ENCODE measurements at places on chromosomes 16 and 17.

- no peak for DNase-seq
Measured at GRCh38 chr16:84519855-84520254, 15.4 kb upstream of the MEAK7 start.

DNA sequence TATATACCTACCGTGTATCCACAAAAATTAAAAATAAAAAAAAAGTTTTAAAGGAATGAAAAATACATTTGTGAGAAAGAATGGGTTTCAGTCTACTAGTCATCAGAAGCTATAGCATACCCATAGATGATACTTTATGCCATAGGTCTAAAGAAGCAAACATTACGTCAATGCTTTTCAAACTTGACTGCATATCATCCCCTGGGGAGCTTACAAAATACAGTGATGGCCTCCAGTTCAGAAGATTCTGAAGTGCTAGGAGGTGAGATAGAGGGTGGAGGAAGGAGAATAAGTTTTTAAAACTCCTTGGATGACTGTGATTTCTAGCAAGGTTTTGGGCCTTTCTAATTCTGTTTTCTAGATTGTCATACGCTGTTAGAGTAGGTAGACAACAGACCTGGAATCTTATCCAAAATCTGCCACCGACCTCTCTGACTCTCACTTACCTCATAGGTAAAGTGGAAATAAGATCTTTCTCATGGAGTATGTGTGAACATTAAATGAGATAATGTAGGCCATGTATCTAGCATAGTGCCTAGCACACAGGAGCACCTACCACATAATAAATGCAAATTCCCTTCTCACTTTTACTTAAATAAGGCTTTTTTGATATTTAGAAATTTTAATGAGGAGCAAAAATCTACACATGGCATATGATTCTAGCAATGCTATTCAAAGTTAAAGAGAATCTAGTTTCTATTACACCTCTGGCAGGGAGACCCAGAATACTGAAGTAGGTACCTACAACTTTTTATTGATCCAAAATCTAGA is 12.4 kb downstream of the MMD start:
- no peak for DNase-seq

GRCh38 chr16:67528222-67528869 is at the start of gene RIPOR1:
RIPOR1 (plus strand) TSS chr16:67528829; CDS start chr16:67538447, 9,618 bp downstream.
- DNase-seq = peak; percentile 47

DNA sequence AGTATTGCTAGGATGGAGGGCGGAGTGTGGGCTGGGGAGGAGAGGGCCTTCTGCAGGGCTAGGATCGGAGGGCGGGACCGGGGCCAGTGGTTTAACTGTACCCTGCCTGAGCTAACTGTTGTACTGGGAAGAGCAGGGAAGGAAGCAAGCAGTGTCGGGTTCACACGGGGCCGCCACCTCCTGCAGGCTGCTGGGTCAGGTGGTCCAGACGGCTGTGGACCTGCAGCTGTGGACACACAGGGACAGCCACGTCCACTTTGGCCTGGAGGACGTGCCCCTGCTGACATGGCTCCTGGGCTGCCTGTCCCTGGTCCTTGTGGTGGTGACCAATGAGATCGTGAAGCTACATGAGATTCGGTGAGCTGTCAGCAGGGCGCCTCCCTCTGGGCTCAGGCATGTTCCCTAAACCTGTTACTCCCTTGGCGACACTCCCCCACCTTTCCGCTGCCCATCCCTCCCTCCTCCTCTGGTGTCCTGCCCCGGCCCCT is 16.6 kb downstream of the CASKIN2 start:
- no peak for DNase-seq

DNA sequence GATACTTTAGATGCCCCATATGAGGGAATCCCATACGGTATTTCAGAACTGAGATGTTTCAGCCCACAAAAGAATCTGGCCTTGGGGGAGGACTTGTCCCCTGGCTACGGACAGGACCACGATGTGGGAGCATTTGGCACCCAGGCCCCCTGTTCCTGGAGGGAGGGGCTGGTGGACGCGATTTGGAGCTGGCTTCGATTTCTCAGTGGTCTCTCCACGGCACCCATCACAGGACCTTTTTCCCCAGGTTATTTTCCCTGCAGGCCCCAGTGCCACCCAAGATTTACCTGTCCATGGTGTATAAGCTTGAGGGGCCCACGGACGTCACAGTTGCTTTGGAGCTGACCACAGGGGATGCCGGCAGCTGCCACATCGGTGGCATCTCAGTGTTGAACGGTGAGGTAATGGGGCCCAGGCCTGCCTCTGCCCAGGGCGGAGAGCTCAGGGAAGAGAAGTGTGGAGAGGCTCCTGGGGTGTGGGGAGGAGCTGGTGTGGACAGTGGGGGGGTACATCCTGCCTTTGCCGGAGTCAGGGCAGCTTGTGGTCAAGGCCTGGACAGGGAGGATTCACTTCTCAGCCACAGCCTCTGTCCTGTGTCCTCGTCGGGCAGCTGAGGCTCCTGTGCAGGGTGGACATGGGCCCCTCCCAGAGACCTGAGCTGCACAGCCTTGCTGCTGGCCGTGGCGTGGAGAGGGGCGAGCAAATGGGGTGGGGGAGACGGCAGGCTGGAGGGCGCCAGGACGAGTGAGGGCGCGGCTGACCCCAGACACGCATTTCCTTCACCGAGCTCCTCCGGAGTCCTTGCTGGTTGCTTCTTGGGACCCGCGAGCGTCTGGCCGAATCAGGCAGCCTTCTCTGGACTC is 9.9 kb downstream of the ENGASE start:
- DNase-seq = no peak

- no peak for DNase-seq
Measured at GRCh38 chr17:39405436-39405835, 4.0 kb upstream of the FBXL20 start.

DNA sequence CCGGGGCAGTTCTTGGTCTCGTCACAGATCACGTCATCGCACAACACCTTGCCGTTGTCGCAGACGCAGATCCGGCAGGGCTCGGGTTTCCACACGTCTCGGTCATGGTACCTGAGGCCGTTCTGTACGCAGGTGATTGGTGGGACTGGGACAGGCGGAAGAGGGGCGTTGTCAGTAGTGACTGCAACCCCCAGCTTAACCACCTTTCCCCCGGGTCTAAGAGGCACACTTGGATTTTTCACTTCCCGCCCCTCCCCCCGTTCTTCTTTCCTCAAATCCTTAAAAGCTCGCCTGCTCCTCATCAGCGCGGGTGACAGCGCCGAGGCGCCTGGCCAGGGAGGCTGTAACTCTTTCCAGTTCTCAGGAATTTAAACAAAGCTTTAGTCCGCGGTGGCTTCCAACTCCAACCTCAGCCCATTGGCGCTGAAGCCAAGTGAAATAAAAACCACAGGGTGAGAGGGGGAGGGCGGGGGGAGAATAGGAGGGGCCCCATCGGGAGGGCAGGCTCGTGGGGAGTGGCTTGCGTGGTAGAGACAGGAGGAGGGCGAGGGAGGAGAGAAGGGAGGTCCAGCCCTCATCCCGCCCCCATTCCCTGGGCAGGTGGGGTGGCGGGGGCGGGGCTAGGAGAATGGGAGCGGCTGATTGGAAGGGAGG is 1.5 kb downstream of the COL1A1 start:
- DNase-seq = peak; percentile 95

- no peak for DNase-seq
Measured at GRCh38 chr17:77693301-77693700, 265.2 kb upstream of the TNRC6C start.

GRCh38 chr17:63274146-63274545 is 172.0 kb downstream of the CYB561 start:
- DNase-seq = peak; percentile 37

DNA sequence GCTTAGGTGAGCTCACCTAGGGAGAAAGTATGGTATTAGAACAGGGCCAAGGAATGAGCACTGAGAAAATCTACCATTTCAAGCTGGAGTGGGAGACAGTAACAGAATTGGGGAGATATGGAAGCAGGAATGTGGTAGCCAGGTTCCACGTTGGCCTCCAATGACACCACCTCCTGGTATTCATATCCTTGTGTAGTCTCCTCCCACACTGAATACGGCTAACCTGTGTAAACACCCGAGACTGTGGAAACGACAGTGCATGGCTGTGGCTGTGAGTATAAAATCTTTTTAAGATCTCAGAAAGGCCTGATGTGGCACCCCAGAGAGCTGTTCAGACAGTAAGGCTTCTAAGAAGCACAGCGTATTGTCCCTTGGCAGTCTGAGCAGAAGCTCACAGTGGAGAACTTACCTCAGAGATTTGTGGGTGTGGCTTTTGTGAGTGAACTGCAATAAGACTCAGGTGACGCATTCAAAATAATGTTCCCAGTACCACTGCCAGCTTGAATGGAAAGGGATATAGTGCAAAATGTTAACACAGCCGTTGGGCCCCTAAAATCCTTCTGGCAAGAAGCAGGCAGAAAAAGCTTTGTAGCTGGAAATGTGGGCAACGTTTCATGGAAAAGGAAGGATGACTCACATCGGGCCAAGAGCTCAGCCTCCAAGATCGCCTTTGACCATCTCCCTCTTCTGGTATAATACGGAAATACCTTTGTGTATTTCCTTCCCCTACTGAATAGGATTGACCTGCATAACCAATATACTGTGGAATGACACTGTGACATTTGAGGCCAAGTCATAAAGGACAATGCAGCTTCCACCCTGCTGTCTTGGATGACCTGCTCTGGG is 14.4 kb downstream of the SDR42E1 start:
- peak; percentile 62 for DNase-seq

- no peak for DNase-seq
Measured at GRCh38 chr16:87554754-87555427, 47.4 kb upstream of the JPH3 start.
